ENCODE measurements at places on chromosomes 5 and 9. TPM values are rescaled to one million over a fixed set of nuclear protein-coding genes. Genes with fewer than 3 reads are reported as not detected.

DNA sequence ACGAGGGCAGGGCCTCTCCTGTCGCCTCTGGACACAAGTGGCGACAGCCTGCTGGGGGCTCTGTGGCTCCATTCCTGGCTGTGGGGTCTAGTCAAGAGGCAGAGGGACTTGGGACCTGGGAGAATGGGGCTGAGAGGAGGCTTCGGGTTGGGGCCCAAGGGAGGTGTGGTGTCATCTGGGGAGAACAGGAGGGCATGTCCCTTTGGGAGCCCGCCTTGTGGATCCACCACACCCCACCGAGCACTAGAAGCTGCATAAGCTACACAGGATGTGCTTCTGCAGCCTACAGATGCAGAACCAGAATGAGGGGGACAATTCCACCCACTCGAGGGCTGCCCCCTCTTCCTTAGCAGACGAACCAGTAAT, 3.9 kb upstream of the MAN1B1 start:
- peaks cover 56% of the 10 kb centered on the region for H3K27me3 ChIP-seq
- no peak overlapping the region for H3K4me3 ChIP-seq
- no peak overlapping the region for H3K27ac ChIP-seq
- no peaks in the 10 kb centered on the region for H3K36me3 ChIP-seq
- peaks cover 10% of the 10 kb centered on the region for H3K4me1 ChIP-seq

- no peak for DNase-seq
- no peaks in the 10 kb centered on the region for H3K27me3 ChIP-seq
- H3K36me3 ChIP-seq: peaks cover 13% of the 10 kb centered on the region
- peak overlapping the region; percentile 100 for H3K4me3 ChIP-seq
These were observed 960 bp downstream of the CANX start for GRCh38 chr5:179699616-179700237.

GRCh38 chr9:129962451-129962864, 80.5 kb downstream of the FNBP1 start:
- DNase-seq: no peak
- peak overlapping the region; percentile 83 for H3K4me3 ChIP-seq
- H3K27ac ChIP-seq: peak overlapping the region; percentile 94

- no peaks in the 10 kb centered on the region for H3K36me3 ChIP-seq
- H3K27ac ChIP-seq: no peak overlapping the region
- H3K27me3 ChIP-seq: no peaks in the 10 kb centered on the region
- H3K4me3 ChIP-seq: no peak overlapping the region
These were observed 30.2 kb upstream of the HSPA9 start for GRCh38 chr5:138605254-138605972.

- DNase-seq: no peak
- no peak overlapping the region for H3K4me3 ChIP-seq
- no peaks in the 10 kb centered on the region for H3K4me1 ChIP-seq
- no peaks in the 10 kb centered on the region for H3K36me3 ChIP-seq
- H3K27ac ChIP-seq: no peak overlapping the region
- no peaks in the 10 kb centered on the region for H3K27me3 ChIP-seq
These were observed 209.6 kb downstream of the FER start for GRCh38 chr5:108957333-108957732.

GRCh38 chr9:92641092-92641809, 28.7 kb downstream of the IPPK start:
- no peak overlapping the region for H3K4me3 ChIP-seq
- H3K27ac ChIP-seq: no peak overlapping the region
- H3K27me3 ChIP-seq: no peaks in the 10 kb centered on the region
- H3K36me3 ChIP-seq: peaks cover 23% of the 10 kb centered on the region
- no peaks in the 10 kb centered on the region for H3K4me1 ChIP-seq

- DNase-seq: no peak
- no peak overlapping the region for H3K4me3 ChIP-seq
- H3K4me1 ChIP-seq: no peaks in the 10 kb centered on the region
- no peaks in the 10 kb centered on the region for H3K27me3 ChIP-seq
- H3K27ac ChIP-seq: no peak overlapping the region
These were observed 238.6 kb downstream of the SLF1 start for GRCh38 chr5:94857111-94857510.

- no peak within 1 kb of the TSS for H3K27ac ChIP-seq
- no peaks in the 10 kb centered on the region for H3K36me3 ChIP-seq
- H3K4me1 ChIP-seq: peaks cover 12% of the 10 kb centered on the region
- H3K4me3 ChIP-seq: peak within 1 kb of the TSS; percentile 74
- DNase-seq: peak; percentile 33
- H3K27me3 ChIP-seq: peaks cover 81% of the 10 kb centered on the region
These were observed at the start of gene RASEF for GRCh38 chr9:83062651-83063527. Gene RASEF, minus strand, starts transcription at chr9:83063142. Its CDS starts 275 bp downstream, at chr9:83062867.

GRCh38 chr5:65305913-65306312, 175.8 kb downstream of the ADAMTS6 start:
- no peaks in the 10 kb centered on the region for H3K27me3 ChIP-seq
- no peak overlapping the region for H3K27ac ChIP-seq
- DNase-seq: no peak
- no peaks in the 10 kb centered on the region for H3K4me1 ChIP-seq
- no peaks in the 10 kb centered on the region for H3K36me3 ChIP-seq

- peaks cover 9% of the 10 kb centered on the region for H3K36me3 ChIP-seq
- no peak overlapping the region for H3K4me3 ChIP-seq
- no peak for DNase-seq
These were observed 12.1 kb upstream of the P4HA2 start for GRCh38 chr5:132239776-132240175.

- H3K36me3 ChIP-seq: no peaks in the 10 kb centered on the region
- no peak overlapping the region for H3K4me3 ChIP-seq
- H3K27me3 ChIP-seq: no peaks in the 10 kb centered on the region
- peaks cover 19% of the 10 kb centered on the region for H3K4me1 ChIP-seq
- no peak overlapping the region for H3K27ac ChIP-seq
- no peak for DNase-seq
These were observed 266.3 kb downstream of the RAB3C start for GRCh38 chr5:58849223-58849622.

DNA sequence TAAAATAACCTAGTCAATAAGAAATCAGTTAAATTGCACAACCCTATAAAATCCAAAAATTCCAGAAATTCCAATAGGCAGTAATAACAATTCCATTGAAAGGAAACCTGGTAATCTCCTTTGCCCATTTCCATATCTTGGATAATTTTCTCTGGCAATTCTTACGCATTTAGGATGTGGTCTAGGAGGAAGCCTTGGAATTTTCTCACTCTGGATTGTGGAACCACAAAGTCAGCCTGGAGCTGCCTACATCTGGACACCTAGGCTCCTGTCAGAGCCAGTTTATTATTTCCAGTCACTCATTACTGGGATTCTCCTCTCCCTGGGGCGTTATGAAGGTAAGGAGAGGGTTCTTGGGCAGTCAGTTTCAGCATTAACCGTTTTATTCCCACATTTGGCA, 40.3 kb upstream of the GNE start:
- no peak for DNase-seq
- H3K4me3 ChIP-seq: no peak overlapping the region
- no peak overlapping the region for H3K27ac ChIP-seq
- H3K36me3 ChIP-seq: no peaks in the 10 kb centered on the region
- H3K4me1 ChIP-seq: no peaks in the 10 kb centered on the region

- no peaks in the 10 kb centered on the region for H3K36me3 ChIP-seq
- H3K4me3 ChIP-seq: no peak overlapping the region
- H3K27ac ChIP-seq: no peak overlapping the region
- DNase-seq: no peak
- no peaks in the 10 kb centered on the region for H3K4me1 ChIP-seq
- peaks cover 16% of the 10 kb centered on the region for H3K27me3 ChIP-seq
These were observed 35.9 kb downstream of the OR2Y1 start for GRCh38 chr5:180703912-180704311.

DNA sequence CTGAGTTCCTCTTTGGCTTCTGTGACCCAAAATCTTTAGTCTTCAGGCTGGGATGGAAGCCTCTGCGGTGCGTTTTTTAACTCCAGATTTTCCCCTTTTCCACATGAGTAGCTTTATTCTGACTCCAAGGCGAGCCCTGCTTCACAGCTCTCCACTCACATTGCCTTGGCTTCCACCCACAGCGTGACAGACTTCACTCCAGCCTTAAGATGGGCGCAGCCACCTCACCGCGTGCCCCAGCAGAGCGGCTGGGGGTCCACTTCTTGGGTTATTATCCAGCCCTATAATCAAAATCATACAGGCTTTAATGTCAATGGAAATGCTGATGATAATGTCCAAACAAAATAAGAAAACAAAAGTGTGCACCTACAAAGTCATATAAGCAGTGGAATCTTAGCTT, 1.2 kb downstream of the EXOC3 start:
- H3K27me3 ChIP-seq: no peaks in the 10 kb centered on the region
- H3K27ac ChIP-seq: no peak overlapping the region
- H3K36me3 ChIP-seq: peaks cover 16% of the 10 kb centered on the region
- H3K4me3 ChIP-seq: peak overlapping the region; percentile 90
- DNase-seq: no peak
- H3K4me1 ChIP-seq: peaks cover 27% of the 10 kb centered on the region

GRCh38 chr9:33908749-33909148, 91.8 kb downstream of the UBE2R2 start:
- H3K36me3 ChIP-seq: peaks cover 11% of the 10 kb centered on the region
- H3K4me1 ChIP-seq: peaks cover 22% of the 10 kb centered on the region
- H3K27ac ChIP-seq: no peak overlapping the region
- H3K4me3 ChIP-seq: no peak overlapping the region
- no peak for DNase-seq

DNA sequence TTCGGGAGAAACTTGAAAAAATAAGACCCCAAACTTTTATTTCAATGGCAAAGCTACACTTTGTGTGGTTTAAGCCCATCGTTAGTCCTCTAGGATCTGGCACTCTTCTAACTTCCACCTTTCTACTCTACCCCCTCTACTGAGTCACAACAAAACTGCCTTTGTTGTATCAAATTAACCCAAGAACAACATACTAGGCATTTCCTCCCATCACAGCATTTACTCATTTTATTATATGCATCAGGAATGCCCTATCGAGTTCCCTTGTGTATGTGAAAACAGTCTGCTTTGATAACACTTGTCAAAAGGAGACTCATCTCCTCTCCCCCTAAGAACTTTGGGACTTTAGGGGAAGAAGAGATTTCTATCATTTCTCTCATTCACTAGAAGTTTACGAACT, 158.9 kb upstream of the FREM1 start:
- no peak overlapping the region for H3K27ac ChIP-seq
- peaks cover 5% of the 10 kb centered on the region for H3K4me1 ChIP-seq
- DNase-seq: no peak
- H3K36me3 ChIP-seq: peaks cover 6% of the 10 kb centered on the region

- no peak overlapping the region for H3K4me3 ChIP-seq
- no peak overlapping the region for H3K27ac ChIP-seq
- H3K27me3 ChIP-seq: no peaks in the 10 kb centered on the region
- DNase-seq: no peak
These were observed 50.3 kb downstream of the SNCAIP start for GRCh38 chr5:122362361-122362760.

- no peaks in the 10 kb centered on the region for H3K27me3 ChIP-seq
- no peaks in the 10 kb centered on the region for H3K36me3 ChIP-seq
- no peak overlapping the region for H3K4me3 ChIP-seq
- peaks cover 40% of the 10 kb centered on the region for H3K4me1 ChIP-seq
- DNase-seq: no peak
These were observed 29.9 kb downstream of the RUSC2 start for GRCh38 chr9:35519692-35520363.

The IGFBPL1 gene
- 63.8 TPM for total RNA-seq

The TRIP13 gene
- total RNA-seq: 27.6 TPM

The GTF2H2C gene
- 47.9 TPM for total RNA-seq

The FBP2 gene
- not detected for total RNA-seq

The TMEFF1 gene
- 43.1 TPM for total RNA-seq
